GM12878 (cell line): ENCODE measurements at places on chromosomes 2 and 18. TPM values are rescaled to one million over a fixed set of nuclear protein-coding genes. Genes with fewer than 3 reads are reported as not detected.

GRCh38 chr18:63676526-63677323 lies 15.0 kb upstream of the SERPINB3 start:
- DNase-seq = no peak

DNA sequence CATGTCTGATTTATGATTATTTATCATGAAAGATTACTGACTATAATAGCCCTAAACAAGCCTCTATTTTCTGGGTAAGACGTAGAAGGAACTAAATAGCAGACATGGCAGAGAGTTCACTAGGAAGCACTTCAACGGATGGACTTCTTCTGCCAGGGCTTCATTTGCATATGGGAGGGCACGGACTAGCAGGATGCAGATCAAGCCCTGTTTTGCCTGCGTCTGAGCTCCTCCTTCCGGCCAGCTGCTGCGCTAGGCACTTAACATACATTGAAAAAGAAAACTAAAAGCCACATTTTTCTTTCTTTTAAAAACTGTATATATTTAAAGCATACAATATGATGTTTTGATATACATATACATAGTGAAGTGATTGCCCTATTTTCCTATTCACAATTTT lies 340.0 kb upstream of the MEX3C start:
- peak; percentile 2 for DNase-seq

- no peak for DNase-seq
Measured at GRCh38 chr2:41040782-41041520, 589.1 kb upstream of the SLC8A1 start.

DNA sequence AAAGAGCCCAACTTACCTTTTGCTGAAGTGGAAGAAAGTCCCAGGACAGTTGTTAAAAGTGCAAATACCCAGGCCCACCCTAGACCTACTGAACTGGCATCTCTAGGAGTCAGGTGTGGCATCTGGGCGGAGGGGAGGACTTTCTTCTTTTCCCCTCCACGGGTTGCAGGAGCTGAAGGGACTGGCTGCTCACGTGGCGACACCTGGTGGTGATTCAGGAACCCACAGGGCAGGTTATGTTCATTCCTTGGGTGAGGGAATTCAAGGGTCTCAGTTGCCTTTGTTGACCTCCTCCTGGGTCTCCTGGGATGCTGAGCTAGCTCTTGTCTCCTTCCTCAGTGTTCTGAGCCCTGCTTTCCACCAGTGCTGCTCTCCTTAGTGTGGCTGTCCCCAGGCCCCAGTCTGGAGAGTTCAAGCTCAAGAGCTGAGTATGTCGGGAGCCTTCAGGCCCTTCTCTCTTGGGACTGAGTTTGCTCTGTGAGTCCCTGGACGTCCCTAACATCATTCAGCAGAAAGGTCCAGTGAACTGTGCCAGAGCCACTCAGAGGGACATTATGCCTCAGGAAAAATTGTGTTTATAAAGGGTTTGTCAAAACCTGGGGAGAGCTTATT lies 56.9 kb downstream of the DYSF start:
- DNase-seq = no peak

DNA sequence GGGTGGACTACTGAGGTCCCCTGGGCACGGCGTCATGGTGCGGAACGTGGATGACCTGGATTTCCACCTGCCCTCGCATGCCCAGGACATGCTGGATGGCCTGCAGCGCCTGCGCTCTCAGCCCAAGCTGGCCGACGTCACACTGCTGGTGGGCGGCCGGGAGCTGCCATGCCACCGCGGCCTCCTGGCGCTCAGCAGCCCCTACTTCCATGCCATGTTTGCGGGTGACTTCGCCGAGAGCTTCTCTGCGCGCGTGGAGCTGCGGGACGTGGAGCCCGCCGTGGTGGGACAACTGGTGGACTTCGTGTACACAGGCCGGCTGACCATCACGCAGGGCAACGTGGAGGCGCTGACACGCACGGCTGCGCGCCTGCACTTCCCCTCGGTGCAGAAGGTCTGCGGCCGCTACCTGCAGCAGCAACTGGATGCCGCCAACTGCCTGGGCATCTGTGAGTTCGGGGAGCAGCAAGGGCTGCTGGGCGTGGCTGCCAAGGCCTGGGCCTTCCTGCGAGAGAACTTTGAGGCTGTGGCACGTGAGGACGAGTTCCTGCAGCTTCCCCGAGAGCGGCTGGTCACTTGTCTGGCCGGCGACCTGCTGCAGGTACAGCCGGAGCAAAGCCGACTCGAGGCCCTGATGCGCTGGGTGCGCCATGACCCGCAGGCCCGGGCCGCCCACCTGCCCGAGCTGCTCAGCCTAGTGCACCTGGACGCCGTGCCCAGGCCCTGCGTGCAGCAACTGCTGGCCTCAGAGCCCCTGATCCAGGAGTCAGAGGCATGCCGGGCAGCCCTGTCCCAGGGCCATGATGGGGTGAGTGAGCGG lies 2.5 kb downstream of the KLHL30 start:
- DNase-seq = no peak

GRCh38 chr2:217086038-217086522 lies 226.2 kb upstream of the TNP1 start:
- DNase-seq = no peak

GRCh38 chr2:20990442-20991430 lies 53.1 kb downstream of the APOB start:
- DNase-seq = no peak

DNA sequence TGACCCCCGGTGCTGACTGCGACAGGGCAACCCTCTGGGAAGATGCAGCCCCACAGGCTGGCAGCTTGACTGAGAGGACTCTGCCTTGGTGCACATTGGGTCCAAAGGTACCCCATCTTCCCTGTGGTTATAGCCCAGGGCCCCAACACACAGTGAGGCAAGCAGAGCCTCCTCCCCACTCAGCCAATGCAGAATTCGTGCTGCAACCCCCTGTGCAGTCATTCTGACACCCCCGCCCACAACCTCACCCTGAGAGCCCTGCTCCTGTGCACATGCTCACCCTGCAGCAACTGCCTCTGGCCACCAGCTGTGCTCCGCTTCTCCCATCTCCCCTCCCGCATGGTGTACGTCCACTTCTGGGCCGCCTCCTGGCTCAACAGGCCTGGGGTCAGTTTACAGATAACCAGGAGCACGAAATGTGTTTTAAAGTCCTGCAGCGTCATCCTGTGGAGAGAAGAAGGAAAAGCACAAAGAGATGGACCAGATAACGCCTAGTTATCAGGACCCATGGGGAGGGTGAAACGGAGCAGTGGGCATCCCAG lies 24.4 kb downstream of the CAPN14 start:
- DNase-seq = no peak

- no peak for DNase-seq
Measured at GRCh38 chr2:223477318-223477717, 124.8 kb downstream of the SCG2 start.

- DNase-seq = no peak
Measured at GRCh38 chr18:78563110-78563509, 416.5 kb upstream of the SALL3 start.

KCTD18 gene
- 12.3 and 14.2 TPM in 2 replicates for total RNA-seq

KLHL14 gene
- total RNA-seq = 0.05 TPM in 1 of 2 replicates, not detected in the other

TUBA4B gene
- total RNA-seq = not detected in 2 replicates

NMUR1 gene
- 0.08 TPM in 1 of 2 replicates, not detected in the other for total RNA-seq

CFAP210 gene
- total RNA-seq = not detected in 2 replicates
